T-helper 17 cell (primary cell): ENCODE measurements at places on chromosomes 3 and 15.

- DNase-seq, result no peak
Measured at GRCh38 chr3:140470962-140471361, 206.9 kb upstream of the TRIM42 start.

DNA sequence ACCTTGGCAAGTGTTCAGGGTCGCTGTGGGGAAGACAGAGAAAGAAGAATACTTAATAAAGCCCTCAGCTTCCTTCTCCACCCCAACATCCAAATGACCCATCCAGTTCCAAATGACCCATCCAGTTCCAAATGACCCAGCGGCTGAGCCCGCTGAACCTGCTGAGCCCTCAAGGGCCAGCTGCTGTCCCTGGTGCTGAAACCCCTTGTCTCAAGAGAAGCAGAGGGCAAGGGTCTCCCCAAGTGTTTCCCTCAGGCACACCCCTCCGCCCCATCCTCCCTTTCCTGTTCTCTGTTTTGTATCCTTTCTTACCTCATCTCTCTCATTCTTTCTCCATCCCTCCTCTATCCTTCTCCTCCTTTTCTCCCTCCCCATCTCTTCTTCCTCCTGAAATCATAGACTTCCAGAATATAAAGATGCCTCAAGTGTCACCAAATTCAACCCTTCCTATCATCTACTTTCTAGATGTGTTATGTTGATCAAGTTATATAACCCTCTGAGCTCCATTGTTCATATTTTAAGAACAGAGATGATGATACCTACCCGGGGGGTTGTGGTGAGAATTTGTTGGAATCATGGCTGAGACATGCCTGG, 29.0 kb downstream of the CCDC33 start:
- DNase-seq, result no peak

GRCh38 chr3:43338295-43338694, 52.0 kb downstream of the SNRK start:
- DNase-seq, result no peak

- no peak for DNase-seq
Measured at GRCh38 chr3:132236701-132237651, 80.2 kb upstream of the ACP3 start.

DNA sequence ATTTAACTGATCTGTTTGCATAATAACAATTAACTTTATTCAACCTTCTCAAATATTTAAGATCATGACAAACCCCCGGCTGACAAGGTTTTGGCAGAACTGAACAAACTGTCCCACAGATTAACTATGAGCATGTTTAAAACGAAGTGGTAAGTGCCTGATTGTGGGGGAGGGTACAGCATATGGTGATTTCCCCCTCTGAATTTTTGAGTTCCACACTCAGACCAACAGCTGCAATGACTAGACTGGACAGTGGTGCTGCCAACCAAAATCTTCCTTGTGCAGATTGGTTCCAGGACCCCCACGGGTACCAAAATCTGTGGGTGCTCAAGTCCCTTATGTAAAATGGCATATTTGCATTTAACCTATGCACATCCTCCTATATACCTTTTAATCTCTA, 449.5 kb downstream of the SHQ1 start:
- DNase-seq, result no peak

GRCh38 chr3:138241061-138241460, 54.0 kb downstream of the ARMC8 start:
- DNase-seq, result no peak

GRCh38 chr15:70932397-70932796, 39.8 kb downstream of the LRRC49 start:
- no peak for DNase-seq

GRCh38 chr3:193132964-193133363, 108.1 kb upstream of the PLAAT1 start:
- no peak for DNase-seq

GRCh38 chr3:49276475-49277382, at the start of gene C3orf62:
Gene C3orf62, minus strand, starts transcription at chr3:49277232. Its CDS starts 360 bp downstream, at chr3:49276872.
- peak; percentile 52 for DNase-seq
